ENCODE measurements at places on chromosomes 5 and 9. TPM values are rescaled to one million over a fixed set of nuclear protein-coding genes. Genes with fewer than 3 reads are reported as not detected.

- DNase-seq = no peak
These were observed 32.1 kb upstream of the GCNT1 start for GRCh38 chr9:76426807-76427419.

- no peak for DNase-seq
These were observed 12.5 kb downstream of the ZNF354B start for GRCh38 chr5:178872302-178872701.

The PCDHGA6 gene
- 2.9 TPM for total RNA-seq

The TEX48 gene
- total RNA-seq = not detected

GRCh38 chr9:90870621-90871326 is 69.2 kb downstream of the SYK start:
- peak; percentile 51 for DNase-seq

The CCL21 gene
- total RNA-seq = 22.2 TPM

DNA sequence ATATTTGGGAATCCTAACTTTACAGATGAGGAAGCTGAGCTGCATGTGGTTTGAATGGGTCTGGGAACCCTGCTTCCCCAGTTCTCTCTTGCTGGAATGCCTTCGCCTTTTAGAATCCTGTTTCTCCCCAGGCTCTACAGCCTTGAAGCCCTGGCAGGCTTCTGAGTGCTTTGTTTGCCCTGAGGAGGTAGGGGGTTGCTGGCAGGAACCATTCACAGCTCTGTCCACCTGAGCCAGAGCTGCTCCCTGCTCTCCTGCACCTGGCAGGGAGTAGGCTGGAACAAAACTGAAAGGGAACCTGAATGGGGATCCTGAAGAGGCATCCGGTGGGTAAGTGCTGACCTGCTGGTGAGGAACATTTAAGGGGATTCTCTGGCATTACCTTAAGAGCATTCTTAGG is 33.0 kb downstream of the KIF4B start:
- no peak for DNase-seq

GRCh38 chr9:136617746-136618579 is 44.8 kb upstream of the EGFL7 start:
- no peak for DNase-seq

The ZBTB34 gene
- total RNA-seq = 10.8 TPM

DNA sequence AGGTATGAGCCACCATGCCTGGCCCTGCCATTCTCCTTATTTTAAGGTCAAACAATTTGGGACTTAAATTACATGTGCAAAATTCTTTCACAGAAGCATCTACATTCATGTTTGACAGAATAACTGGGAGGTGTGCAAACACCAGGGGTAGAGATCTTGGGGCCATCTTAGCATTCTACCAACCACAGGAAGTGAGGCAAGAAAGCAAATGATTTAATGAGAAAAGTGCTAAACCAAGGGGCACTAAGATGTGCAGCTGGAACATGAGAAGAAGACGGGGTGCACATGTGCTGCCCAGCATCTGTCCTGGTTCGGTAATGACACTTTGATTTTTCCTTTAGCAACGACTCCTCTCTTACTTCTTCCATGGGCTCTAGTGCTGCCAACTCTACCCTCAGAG is 1.2 kb upstream of the F12 start:
- no peak for DNase-seq

GRCh38 chr9:120886490-120886967 is 9.5 kb upstream of the PHF19 start:
- DNase-seq = no peak

DNA sequence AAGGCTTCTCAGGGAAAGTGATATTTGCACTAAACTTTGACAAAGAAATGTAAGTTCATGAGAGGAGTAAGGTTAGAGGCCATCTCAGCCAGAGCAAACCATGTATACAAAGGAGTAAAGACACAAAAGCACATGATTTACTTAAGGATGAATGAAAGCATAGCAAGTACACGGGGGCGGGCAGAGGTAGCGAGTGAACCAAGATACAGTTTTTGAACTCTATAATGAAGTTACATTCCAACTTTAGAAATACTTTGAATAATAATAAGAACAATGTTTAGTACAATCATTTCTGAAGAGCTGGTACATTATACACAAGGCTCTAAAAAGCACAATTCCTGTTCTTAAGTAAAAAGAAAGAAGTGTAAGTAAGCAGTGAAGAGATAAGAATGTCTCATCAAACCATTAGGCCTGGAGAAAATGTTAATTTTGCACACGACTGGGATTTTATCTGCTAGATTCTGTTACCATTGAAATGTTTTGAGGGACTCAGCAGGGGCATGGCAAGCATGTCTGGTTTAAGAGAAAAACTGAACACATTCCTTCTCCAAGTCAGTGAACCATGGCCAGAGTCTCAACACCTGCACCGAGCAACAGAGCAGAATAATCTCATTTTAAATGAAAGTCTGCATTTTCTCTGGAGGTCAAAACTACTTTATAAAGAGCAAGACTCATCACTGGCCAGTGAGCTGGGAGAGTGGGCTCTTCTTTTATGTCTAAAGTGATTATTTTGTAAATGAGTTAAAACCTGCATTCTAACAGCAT is 147.6 kb upstream of the TRPM3 start:
- no peak for DNase-seq

The PTGDS gene
- 1.1 TPM for total RNA-seq

The BARHL1 gene
- total RNA-seq = not detected

The ITK gene
- total RNA-seq = 1.7 TPM

GRCh38 chr9:12425878-12426864 is 267.0 kb upstream of the TYRP1 start:
- no peak for DNase-seq

All from adrenal gland (tissue), 19 donors.